ENCODE measurements at places on chromosomes 12 and 14. TPM values are rescaled to one million over a fixed set of nuclear protein-coding genes. Genes with fewer than 3 reads are reported as not detected.

GRCh38 chr12:1073652-1074051 lies 82.6 kb downstream of the ERC1 start:
- peak; percentile 19 for DNase-seq

DNA sequence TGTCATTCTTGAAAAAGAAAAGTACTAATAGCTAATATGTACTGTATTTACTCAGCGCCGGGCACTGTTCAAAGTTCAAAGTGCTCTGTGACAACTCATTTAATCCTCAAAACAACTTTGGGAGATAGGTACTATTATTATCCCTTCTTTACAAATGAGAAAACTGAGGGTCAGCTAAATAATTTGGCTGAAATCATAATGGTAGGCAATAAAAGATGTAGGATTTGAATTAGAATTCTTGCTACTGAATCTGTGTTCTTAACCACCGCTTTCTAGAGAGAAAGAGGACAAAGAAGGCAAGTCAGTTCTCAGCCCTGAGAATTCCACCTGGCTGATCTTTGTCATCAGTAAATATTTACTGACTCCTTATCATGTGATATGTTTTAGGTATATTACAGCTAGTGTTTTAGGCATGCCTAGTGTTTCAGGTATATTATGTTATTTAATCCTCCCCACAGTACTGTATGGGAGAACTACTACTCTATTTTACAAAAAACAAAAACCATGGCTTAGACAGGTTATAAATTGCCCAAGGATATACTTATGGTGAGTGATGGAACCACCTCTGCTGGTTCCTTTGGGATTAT lies 205.7 kb upstream of the GZMB start:
- DNase-seq = no peak

- DNase-seq = no peak
Measured at GRCh38 chr12:56661979-56662638, 16.3 kb upstream of the ATP5F1B start.

DNA sequence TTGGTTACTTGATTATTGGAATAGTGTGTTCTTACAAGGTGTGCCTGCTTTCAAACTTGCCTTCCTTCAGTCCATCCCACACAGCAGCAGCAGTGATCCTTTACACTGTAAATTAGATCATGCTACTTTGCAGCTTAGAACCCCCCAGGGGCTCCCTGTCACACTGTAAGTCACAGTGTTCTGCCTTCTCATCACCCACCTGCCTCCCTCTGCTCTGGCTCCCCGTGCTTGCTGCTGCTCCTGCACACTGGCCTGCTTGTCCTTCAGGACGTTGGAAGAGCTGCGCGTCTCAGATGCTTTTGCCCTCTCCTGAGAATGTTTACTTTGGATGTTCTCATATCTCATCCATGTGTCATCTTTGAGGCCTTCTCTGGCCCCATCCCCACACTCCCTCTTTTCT lies 27.3 kb downstream of the ZC3H14 start:
- no peak for DNase-seq

DNA sequence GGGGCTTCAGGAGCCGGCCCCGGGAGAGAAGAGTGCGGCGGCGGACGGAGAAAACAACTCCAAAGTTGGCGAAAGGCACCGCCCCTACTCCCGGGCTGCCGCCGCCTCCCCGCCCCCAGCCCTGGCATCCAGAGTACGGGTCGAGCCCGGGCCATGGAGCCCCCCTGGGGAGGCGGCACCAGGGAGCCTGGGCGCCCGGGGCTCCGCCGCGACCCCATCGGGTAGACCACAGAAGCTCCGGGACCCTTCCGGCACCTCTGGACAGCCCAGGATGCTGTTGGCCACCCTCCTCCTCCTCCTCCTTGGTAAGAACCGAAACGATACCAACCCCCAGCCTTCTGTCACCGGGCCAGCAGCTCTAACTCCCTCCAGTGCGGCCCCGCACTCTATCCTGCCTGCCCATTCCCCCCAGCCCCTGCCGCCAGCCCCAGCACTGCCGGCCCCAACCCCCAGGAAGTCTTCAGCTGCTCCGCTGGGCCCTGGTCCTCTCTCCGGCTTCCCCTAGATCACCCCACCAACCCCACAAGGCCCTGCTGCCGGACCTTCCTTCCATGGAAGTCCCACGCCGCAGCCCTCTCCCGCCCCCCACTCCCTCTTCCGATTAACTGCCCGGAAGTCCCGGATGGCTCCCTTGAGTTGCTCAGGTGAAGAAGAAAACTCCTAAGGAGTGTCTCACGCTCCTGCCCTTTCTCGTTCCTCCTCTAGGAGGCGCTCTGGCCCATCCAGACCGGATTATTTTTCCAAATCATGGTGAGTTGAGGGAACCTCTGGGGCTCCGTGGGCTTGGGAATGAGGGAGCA lies 693 bp downstream of the LRP10 start:
- peak; percentile 93 for DNase-seq

- no peak for DNase-seq
Measured at GRCh38 chr14:91516663-91517388, 6.7 kb upstream of the PPP4R3A start.

DNA sequence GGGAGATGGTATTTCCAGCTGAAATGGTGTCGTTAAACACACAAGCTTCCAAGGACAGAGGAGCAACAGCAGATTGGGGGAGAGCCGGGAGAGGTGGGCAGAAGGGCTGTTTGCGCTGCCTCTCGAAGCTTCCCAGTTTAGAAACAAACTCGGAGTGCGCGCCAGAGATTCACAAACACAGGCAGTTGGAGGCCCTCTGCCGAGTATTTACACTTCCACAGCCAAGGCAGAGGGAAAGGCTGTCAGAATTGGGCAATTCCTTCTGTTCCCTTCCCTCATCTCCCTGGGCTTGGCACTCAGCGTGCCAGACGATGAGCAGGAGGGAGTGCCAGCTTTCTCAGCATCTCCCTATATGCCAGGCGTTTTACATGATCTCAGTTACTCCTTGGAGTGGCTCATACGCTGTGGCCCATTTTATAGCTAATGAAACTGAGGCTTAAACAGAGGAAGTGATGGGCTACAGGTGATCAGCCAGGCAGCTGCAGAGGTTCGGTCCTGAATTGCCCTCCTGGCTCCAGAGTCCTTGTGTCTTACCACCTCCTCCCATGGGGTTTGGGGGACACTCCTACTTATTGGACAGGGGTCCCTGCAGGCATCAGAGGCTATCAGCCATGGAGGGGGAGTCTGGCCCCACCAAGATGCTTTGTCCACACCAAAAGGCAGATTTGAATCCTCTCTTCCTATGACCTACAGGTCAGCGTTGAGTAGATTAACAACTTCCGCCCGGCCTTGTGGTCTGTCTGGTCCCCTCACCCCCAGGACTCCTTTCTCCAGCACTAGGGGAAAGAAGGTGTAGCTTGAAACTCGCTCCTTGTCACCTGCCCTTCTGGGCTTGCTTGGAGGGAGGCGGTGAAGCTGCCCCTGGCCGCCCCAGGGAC lies 3.1 kb downstream of the FAM222A start:
- no peak for DNase-seq

DNA sequence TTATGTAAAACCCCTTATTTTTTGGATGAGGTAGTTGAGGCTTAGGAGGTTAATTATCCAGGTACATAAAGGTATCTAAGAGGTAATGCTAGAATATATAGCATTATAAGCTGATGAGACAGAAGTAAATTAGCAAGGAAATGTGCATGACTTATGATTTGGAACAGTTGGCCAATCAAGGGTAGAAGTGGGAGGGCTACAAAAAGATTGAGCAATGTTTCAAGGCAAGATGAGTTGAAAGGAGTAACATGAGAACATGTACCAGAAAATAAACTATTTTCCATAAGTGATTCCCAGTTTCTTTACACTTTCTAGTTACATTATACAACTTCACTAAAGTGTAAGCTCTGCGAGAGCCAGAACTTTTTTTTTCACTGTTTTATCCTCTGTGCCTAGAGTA lies 290.9 kb downstream of the LRIG3 start:
- DNase-seq = no peak

- peak; percentile 65 for DNase-seq
Measured at GRCh38 chr12:25155022-25155576, 39.9 kb downstream of the DNAI7 start.

Gene ACVR1B
- 8.1 TPM for total RNA-seq

- no peak for DNase-seq
Measured at GRCh38 chr12:5433845-5434646, 2.1 kb downstream of the NTF3 start.

GRCh38 chr12:82688035-82688501 lies 1.4 kb downstream of the TMTC2 start:
- DNase-seq = peak; percentile 60

- DNase-seq = no peak
Measured at GRCh38 chr12:5047094-5047493, 3.4 kb downstream of the KCNA5 start.

DNA sequence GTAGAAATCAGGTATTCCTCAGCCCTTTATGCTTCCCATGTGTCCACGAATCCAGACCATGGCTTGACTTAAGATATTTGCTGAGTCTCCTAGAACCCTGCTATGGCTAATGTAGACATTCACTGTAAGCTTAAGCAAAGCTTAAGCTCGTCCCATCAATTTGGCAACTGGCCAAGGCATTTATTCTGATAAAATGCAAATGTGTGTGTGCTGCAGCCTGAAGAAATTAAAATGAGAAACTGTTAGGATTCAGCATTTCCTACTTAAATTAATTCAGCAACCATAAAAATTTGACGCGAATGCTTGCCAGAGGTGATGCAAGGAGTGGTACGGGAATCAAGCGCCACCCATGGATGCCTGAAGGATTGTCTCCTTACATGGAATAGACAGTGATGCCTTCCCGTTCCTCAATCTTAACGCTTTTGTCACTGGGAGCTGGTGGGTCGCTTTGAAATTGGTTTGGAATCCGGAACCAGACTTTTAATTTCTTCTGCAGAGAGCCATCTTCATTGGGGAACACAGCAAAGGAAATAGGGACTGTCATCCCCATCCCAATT lies 13.2 kb downstream of the HEBP1 start:
- no peak for DNase-seq

Gene PPP4R4
- total RNA-seq = 3.1 TPM

DNA sequence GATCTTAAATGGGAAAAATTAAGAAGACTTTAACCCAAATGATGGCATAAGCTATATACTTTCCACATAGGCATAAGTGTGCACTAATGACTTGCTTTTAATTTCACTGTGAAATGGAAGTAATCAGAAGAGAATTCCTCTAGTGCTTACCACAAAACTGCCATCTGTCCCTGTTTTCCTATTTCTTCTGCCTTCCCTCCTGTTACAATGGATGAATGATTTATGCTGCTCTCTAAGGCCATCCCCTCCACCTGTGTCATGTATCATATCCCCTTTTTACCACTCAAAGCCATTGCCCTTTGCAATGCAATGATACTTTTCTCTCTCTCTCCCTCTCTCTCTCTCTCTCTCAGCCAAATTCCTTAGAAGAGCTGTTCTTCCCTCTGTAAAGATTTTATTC lies 109.1 kb downstream of the C12orf50 start:
- no peak for DNase-seq

GRCh38 chr12:54416687-54417603 lies 2.1 kb downstream of the ITGA5 start:
- peak; percentile 66 for DNase-seq

GRCh38 chr12:91883811-91884210 lies 261.8 kb downstream of the BTG1 start:
- DNase-seq = no peak

GRCh38 chr12:108117163-108117849 lies 11.8 kb upstream of the WSCD2 start:
- DNase-seq = no peak

DNA sequence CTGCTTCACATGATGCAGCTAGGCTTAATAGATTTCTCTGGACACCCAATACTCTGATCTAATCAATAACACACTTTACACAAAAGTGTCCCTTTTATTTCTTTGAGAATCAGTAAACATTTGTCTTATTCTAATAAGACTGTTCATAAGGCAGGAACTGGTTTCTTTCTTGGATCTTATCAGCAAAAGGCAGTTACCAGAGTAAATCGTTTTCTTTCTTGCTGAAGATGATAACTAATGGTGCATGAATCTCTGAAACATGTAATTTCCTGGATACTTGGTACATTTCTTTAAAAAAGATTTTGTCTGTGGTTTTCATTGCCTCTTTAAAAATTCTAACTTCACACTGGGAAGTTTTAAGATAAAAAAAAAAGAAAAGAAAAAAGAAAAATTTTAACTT lies 39.6 kb downstream of the WIF1 start:
- DNase-seq = no peak

Gene PLA2G1B
- total RNA-seq = not detected
